NCI-H2171 treated with DMSO at 0.1 percent for 48 hours (cell line): ENCODE measurements at places on chromosomes 1 and 21.

- no peak for DNase-seq
Measured at GRCh38 chr1:42947965-42948732, 10.5 kb downstream of the SLC2A1 start.

DNA sequence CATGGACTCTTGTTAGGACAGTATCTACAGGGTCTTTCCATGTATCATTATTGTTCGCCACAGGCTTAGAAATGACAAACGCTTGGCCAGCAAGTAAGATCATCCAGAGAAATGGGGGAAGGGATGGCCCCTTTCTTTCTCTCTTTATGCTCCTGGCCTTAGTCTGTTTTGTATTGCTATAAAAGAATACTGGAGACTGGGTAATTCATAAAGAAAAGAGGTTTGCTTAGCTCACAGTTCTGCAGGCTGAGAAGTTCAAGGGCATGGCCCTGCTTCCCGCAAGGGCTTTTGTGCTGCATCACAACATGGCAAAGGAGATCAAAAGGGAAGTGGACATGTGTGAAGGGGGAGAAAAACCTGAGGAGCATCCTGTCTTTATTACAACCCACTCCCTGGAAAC lies 41.0 kb downstream of the DNTTIP2 start:
- DNase-seq = no peak

GRCh38 chr1:206911064-206911663 lies 10.6 kb downstream of the FCMR start:
- peak; percentile 63 for DNase-seq

DNA sequence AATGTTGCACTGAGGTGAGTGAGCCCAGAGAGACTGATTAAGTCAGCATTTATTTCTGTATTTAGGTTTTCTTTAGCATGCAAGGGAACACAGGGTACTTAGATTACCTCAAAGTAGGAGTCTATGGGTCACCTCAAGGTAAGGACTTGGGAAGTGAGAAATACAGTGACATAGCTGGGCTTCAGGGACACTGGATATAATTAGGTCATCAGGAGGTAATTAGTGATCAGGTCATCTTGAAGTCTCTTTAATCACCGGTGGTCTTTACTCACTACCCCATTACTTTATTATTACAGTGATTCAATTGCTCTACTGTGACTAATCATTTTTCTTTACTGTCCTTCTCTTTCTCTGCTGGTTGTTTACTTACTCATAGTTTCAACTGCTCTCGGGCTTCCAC lies 59.9 kb upstream of the KCNK1 start:
- no peak for DNase-seq

DNA sequence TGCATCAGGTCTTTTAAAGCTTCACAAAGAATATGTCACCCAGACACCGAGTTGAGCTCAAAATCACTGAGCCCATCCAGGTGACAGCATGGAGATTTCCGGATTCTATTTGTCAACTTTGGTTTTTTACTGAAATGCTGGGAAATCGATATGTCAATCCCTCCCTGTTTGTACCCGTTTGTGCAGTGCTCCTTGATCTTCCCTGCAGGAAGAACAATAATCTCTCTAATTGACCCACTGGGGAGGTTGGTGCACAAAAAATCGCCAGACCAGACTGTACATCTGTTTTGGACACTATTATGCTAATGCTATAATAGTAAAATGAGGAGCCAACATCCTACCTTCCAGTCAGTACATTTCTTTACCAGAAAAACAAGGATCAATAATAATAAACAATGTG lies 1.8 kb downstream of the BARHL2 start:
- DNase-seq = no peak

DNA sequence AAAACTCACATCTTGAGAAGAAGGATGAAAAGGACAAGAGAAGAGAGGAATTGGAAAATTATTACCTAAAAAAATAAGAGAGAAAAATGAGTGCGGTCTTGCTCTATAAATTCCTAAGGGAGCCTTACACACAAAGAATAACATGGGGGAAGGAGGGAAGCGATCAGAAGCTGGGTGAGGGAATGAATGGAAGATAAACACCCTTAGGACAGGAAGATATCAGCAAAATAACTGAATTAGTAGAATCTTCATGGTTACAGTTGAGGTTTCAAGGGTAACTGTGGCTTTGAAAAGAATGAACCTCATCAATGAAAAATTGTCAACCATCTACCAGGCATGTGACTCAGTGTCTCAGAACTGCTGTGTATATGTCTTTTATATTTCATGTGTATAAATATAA lies 192.5 kb upstream of the FOXD3 start:
- no peak for DNase-seq

- DNase-seq = peak; percentile 92
Measured at GRCh38 chr1:20493839-20494608, 8.0 kb upstream of the CAMK2N1 start.

DNA sequence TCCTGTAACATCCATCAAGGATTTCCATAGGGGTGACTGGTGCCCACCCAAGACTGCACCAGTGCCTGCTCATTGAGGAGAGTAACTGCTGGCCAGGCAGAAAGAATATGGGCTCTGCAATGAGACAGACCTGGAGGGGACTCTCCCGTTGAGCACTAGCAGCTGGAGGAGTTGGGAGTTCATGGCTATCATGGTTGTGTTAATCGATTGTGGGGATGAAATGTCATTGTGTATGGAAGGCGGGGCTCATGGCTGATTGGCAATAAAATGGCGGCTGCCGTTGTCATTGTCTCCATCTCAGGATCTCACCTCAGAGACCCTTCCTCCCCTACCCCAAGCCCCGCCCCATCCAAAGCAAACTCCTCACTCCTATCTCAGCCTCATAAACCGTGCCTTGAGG lies 3.9 kb downstream of the TMEM125 start:
- DNase-seq = no peak

DNA sequence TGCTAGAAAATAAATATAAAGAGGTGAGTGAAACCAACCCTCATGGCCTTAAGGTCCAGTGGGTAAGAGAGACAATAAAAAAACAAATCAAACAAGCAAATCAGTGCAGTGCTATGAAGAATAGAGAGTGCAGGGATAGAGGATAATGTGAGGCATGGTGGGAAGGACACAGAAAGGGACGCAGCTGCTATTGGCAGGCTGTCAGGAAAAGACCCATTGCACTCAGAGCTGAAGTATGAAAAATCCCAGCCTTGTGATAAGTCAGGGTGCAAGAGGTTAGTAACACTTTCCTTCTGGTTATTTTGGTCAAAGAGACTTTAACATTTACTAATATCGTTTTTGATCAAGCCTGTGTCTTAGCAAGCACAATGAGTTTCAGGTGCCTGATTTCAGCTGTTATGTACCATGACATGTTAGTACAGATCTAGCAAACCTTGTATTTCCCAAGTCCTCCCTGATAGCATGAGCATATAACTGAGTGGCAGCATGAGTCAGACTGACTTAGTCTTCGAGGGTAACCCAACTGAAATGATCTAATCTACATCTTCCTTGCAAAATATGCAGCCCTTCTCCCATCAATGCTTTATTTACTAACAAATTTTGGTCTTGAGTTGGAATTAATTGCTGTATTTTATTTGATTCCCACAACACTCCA lies 31.7 kb downstream of the CHML start:
- DNase-seq = no peak

- no peak for DNase-seq
Measured at GRCh38 chr1:75338616-75339483, 204.7 kb downstream of the LHX8 start.

- DNase-seq = peak; percentile 35
Measured at GRCh38 chr1:21622466-21623315, 46.5 kb downstream of the RAP1GAP start.

- DNase-seq = no peak
Measured at GRCh38 chr1:167621780-167622313, 8.2 kb upstream of the RCSD1 start.

DNA sequence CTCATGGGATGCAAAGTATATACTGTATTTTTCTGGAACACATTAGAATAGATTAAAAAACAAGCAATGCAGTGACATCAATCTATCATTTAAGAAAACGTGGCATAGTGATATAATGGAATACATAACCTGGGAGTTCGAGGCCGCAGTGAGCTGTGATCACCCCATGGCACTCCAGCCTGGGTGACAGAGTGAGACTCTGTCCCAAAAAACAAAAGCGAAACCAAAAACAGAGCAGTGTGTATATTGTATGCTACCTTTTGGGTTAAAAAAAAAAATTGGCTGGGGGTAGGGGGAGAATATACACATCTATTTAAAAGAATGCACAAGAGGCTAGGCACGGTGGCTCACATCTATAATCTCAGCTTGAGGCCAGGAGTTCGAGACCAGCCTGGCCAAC lies 13.5 kb downstream of the SLC2A1 start:
- no peak for DNase-seq

- no peak for DNase-seq
Measured at GRCh38 chr1:109827466-109827865, 63.7 kb upstream of the EPS8L3 start.

GRCh38 chr1:34500451-34500850 lies 254.4 kb upstream of the GJB5 start:
- DNase-seq = no peak

DNA sequence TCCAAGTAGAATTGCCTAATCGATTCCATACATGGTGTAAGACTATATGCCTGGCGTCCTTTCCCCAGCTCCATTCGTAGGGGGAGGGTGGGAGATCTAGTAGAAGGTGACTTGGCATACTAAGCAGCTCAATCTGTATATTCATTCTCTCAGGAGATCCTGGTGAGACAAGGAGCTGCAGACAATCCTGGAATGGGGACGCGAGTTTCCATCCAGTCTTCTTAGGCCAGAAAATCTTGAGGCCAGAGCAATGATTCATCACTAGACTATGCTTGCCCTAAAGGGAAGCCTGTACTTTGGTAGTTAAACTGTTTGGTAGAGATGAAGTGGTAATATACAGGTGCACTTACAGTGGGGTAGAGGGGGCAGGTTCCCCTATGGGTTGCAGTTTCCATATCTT lies 468.7 kb downstream of the ADGRL2 start:
- DNase-seq = no peak

- no peak for DNase-seq
Measured at GRCh38 chr21:39604951-39605350, 7.8 kb upstream of the B3GALT5 start.

GRCh38 chr1:218382261-218382660 lies 37.1 kb downstream of the TGFB2 start:
- DNase-seq = no peak

GRCh38 chr1:15426492-15427279 lies 11.6 kb upstream of the CTRC start:
- no peak for DNase-seq

- no peak for DNase-seq
Measured at GRCh38 chr1:1922702-1922955, 3.5 kb upstream of the TMEM52 start.

GRCh38 chr1:179984942-179985341 lies 30.3 kb downstream of the CEP350 start:
- DNase-seq = no peak

- no peak for DNase-seq
Measured at GRCh38 chr1:166905900-166906299, 29.8 kb upstream of the TADA1 start.

GRCh38 chr1:29833581-29833980 lies 597.3 kb downstream of the PTPRU start:
- peak; percentile 56 for DNase-seq

DNA sequence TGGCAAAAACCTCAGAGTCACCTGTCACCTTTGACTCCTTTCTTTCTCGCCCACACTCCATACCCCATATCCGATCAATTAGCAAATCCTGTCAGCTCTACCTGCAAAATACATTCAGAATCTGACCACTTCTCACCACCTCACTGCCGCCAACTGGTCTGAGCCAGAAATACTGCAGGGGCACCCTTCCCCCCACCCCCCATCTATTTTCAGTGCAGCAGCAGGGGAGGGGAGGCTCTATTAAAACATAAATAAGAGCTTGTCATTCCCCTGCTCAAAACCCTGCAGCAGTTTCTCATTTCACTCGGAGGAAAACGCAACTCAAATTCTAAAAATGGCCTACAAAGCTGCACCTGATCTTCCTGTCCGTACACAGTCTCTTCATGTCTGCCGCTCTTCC lies 3.9 kb downstream of the PKLR start:
- DNase-seq = no peak

GRCh38 chr1:153795330-153795837 lies 20.2 kb downstream of the SLC27A3 start:
- DNase-seq = no peak

GRCh38 chr1:64515427-64515826 lies 45.5 kb downstream of the CACHD1 start:
- peak; percentile 88 for DNase-seq

GRCh38 chr1:2290595-2291510 lies 62.7 kb downstream of the SKI start:
- no peak for DNase-seq

DNA sequence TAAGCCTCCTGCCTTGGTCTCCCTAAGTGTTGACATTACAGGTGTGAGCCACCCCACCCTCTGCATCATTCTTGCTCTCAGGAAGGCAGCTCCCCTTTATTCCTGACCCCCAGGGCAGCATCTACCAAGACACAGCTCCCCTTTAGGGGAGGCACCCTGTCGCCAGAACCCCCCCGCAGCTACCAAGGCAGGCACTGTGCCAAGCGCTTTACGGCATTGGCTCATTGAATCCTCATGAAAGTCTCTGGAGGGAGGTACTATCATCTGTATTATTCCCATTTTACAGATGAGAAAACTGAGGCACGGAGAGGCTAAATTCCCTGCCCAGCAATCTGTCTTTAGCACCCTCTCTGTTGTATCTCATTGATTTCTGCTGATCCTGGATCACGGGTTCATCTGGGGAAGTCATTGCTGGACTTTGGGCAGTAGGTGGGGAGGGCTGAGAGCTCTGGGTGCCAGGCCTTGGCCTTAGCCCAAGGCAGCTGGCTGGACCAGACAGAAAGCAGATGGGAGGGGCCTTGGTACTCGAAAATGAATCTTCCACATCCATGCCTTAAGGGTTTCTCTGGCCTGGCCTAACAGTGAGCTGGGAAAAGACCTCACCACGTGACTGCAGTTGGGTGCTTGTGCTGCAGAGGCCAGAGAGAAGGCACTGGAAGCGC lies 5.9 kb downstream of the PLOD1 start:
- no peak for DNase-seq

- no peak for DNase-seq
Measured at GRCh38 chr1:30997463-30998057, 68.0 kb downstream of the PUM1 start.

- DNase-seq = no peak
Measured at GRCh38 chr1:79190074-79190473, 183.5 kb upstream of the ADGRL4 start.
